ENCODE measurements at places on chromosomes 16 and 17.

GRCh38 chr17:7293816-7294613 lies 424 bp downstream of the YBX2 start:
- DNase-seq = no peak

DNA sequence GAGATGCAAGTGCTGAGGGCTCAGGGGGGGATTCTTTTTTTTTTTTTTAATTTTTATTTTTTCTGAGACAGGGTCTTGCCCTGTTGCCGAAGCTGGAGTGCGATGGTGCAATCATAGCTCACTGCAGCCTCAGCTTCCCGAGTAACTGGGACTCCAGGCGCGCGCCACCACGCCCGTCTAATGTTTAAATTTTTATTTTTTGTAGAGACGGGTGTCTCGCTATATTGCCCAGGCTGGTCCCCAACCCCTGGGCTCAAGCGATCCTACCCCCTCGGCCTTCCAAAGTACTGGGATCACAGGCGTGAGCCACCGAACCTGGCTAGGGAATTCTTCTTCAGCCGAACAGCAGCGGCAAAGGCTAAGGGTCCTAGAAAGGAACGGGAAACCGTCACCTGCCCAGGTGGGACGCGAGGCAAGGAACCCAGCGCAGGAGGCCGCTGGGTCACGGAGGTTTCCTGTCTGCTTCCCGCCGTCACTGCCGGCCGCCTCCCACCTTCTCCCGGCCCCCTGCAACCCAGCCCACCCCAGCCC lies 13.3 kb upstream of the OR1F1 start:
- no peak for DNase-seq

DNA sequence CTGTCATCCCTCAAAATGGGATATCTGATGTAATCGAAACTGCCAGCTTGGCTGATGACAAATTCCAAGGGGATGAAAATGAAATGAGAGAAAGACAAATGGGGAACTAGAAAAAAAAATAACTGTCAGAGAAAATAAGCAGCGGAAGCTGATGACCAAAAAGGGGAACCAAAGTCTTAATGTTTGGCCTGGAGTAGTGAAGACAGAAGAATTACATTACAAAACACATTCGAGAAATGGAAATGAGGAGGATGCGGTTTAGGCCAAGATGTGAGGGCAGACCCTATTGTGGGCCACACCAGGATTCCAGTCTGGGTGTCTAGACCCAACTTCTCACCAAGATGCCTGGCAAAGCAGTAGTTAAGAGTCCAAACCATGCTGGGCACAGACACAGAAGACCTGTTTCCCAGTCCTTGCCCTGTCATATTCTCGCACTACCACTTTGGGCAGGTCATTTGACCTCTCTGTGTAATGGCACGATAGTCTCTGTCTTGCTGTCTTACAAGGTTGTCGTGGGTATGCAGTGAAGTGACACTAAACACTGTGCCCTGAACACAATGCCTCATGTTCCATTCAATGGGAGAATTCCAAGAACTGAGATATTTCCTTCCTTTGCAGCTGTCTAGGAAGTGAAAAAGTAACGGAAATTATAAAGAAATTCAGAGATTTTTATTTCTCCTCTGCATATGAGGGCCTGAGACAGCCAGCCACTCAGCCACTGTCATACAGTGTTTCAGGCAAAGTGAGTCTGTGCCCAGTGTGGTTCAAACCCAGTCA lies 12.3 kb upstream of the CCL2 start:
- DNase-seq = no peak

DNA sequence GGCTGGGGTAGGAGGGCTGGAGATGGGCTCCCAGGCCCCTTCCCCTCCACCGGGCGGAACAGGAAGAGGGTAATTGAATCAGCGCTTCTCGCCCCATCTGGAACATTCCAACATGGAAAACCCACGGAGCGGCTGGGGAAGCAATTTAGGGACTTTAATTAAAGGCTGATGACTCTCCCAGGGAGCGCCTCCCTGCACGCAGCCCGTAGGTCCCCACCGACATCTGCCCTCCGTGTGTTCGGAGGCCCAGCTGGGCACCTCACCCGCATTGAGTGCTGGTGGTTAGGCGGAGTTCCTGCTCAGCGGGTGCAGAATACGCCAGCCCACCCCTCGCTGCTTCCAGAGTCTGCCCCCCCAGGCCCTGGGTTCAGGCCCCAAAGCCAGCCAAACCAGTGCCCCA lies 10.0 kb downstream of the HS3ST6 start:
- DNase-seq = no peak

DNA sequence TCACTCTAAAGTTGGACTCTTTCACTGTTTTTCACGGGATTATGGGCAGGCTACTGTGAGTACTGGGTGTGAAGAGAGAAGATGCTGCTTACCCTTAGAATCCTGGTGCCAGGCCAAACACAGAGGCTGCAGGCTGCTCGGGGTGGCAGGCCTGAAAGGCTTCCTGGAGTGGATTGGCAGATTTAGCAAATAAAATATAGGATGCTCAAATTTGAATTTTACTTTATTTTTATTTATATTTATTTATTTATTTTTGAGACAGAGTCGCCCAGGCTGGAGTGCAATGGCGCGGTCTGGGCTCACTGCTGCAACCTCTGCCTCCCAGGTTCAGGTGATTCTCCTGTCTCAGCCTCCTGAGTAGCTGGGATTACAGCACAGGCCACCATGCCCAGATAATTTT lies 14.9 kb upstream of the STAC2 start:
- no peak for DNase-seq

- no peak for DNase-seq
Observed at GRCh38 chr17:75345514-75346167, 56.4 kb upstream of the SLC25A19 start.

GRCh38 chr17:73096211-73096610 lies 3.7 kb upstream of the SLC39A11 start:
- no peak for DNase-seq

DNA sequence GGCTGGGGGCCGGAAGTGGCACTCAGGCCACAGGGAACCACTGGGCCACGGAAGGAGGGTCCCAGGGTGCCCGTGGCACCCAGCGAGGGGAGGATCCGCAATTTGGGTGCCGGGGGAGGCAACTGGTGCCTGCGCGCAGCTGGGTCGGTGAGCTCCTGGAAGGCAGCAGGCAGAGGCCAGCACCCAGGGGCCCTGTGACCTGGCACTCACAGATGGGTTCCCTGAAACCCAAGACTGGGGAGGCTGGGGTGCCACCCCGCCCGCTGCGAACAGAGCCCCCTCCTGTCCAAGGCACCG lies 663 bp downstream of the SSTR5 start:
- DNase-seq = no peak

DNA sequence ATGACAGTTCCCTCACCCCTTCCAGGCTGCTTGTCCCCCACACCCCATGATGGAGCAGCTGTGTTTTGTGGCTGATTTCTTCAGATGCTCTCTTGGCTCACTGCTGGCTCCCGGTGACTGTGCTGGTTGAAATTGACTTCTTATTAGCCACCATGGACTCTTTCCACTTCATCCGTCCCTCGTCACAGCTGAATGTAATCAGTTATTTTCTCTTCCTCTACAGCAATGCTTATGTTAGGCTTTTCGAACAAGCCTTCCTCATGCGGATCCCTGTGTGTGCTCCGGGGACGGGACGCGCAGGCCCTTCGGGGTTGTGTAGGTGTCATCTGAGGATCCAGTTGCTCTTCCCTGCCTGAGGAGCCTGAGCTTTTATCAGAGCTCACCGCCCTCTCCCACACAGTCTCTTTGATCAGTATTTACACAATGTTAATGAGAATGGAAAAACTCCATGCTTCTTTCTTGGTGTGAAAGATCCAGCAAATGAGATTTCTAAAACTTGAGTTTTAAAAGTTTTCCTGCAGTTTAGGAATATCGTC lies 87.5 kb downstream of the RPTOR start:
- DNase-seq = no peak

- no peak for DNase-seq
Observed at GRCh38 chr17:1606352-1606985, 22.2 kb downstream of the SLC43A2 start.

GRCh38 chr16:1942047-1942809 lies 771 bp downstream of the MSRB1 start:
- DNase-seq = no peak

DNA sequence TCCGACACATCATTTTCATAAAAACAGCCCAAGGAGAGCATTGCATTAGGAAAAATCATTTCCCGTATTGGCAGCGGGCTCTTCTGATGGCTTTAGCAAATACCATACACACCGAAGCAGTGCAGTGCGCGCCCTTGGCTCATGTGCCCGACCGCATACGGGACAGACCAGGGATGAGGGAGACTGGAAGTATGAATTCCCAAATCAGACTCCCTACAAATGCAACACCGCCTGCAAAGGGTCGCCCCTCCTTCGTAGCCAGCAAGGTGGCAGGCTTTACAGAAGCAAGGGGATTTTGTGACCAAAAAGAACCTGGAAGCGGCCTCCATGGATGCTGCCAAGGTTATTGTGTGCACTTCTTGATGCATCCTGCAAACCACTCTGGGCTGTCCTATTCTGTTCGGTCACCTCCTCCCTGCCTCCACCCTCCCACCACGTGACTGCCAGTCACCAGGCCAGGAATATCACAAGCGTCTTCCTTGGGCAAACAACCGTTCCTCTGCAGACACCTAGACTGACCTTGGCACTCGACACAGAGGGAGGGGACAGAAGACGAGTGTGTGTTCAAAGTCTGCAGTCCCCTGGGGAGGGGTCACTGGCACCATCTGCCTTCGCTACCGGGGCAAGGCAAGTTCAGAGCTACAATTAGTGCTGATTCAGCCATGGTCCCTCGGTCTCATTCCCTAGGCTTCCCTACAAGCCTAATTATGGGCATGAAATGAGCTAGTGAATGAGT lies 460.4 kb downstream of the SLC39A11 start:
- no peak for DNase-seq

GRCh38 chr16:10383626-10384025 lies 2.2 kb upstream of the ATF7IP2 start:
- no peak for DNase-seq

DNA sequence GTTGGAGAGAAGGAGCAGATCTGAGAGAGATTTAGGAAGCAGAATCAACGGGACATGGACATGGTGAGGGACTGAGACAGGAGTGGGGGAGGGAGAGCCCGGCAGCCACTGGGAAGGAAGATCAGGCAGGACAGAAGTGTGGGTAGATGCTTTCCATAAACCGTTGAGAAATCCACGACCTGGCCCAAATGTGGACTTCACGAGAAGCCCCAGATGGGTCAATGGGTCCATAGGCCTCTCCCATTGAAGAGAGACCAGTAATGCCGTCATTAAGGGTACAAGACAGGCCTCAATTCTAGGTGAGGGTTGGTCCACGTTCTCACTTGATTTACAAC lies 530 bp upstream of the CCL22 start:
- DNase-seq = no peak

DNA sequence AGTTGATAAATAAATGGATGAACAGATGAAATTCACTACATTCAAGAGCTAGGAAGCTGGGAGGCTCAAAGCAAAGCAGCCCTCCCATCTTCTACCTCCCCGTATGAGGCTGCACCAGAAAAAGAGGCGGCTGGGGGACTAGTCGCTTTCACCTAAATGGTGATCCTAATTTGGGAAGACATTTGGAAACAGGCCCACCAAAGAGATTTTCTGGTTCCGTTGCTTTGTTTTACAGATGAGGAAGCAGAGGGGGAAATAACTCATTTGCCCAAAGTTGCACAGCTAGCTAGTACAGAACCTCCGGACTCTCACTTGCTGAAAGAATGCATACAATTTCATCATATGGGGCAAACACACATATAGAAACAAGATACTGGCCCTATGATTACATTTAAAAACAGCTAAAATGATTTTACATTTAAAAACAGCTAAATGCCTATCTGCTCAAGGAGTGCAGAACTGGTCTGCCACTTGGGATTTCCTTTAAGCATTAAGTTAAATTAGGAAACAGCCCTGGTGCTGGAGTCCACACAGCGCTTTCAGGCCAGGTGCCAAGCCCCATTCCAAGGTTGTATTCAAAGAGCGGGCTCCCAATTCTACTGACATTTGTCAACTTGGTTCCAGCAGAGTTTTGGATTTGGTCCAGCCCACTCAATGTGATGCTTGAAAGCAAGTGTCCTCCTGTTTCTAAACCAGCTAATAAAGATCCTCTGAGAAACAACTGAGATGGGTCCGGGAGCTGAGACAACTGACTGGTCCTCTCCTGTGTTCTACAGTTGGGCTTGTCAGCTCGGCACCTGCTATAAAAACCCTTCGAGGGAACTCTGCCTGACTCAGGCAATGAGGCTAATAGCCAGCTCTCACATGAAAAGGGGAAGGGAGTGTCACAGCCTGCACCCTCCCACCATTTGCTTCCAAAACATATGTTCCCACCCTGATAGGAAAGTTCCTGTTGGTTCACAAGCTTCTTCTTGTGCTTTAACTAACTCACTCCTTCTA lies 11.7 kb downstream of the ERN1 start:
- no peak for DNase-seq

DNA sequence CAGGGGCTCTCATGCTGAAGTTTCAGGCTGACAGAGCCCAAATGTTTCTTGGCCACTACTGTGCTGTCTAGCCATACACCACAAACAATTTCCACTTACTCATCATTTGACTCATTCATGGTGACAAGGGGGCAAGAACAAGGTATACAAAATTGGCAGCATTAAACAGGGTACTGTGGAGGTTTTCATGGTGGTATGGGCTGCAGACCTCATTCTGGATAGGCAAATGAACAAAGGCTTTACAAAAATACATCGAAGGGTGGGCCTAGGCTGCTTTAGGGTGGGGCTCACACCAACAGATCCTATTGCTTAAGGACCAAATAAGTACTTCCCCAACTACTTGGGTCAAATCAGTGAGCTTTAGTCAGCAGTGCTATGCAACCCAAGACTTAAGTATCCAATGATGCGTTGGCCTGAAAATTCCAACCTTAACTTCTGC lies 53.0 kb downstream of the N4BP1 start:
- DNase-seq = peak; percentile 36

- no peak for DNase-seq
Observed at GRCh38 chr16:89748921-89749320, 27.6 kb downstream of the ZNF276 start.

- no peak for DNase-seq
Observed at GRCh38 chr17:10010752-10011151, 105.7 kb upstream of the RCVRN start.

DNA sequence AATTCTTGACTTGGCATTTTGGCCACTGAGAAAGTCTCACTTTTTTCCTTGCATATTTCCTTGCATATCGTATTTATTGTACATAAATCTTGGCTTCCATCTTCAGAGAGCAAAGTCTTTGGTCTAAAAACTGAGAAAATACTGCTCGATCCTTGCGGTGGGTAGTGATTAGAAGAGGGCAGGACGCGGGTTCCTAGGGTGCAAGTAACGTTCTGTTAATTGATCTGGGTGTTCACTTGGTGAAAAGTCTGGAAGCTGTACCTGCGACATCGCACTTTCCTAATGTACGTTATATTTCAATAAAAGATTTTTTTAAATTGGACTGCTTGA lies 758 bp upstream of the UBALD2 start:
- DNase-seq = no peak

DNA sequence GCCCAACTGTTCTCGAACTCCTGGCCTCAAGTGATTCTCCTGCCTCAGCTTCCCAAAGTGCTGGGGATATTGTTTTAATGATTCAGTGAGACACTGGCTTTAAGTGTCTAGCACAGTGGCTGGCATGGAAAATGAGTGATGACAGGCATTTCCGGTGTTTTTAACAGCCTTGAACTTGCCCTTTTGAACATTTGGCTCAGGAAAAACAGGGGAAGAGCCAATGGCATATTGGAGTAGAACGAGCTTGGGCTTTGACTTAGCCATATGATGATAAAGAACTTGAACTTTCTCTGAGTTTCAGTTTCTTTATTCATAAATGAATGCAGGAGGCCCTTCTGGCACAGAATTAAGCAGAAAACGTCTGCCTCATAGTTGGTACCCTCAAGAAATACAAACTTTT lies 145.0 kb upstream of the HS3ST4 start:
- no peak for DNase-seq

- no peak for DNase-seq
Observed at GRCh38 chr16:8541868-8542267, 48.4 kb downstream of the TMEM114 start.
